GM03348 (cell line): ENCODE measurements at places on chromosomes 12 and 14.

GRCh38 chr12:92468358-92469020, 234.3 kb upstream of the PLEKHG7 start:
- DNase-seq: no peak

- no peak for DNase-seq
Observed at GRCh38 chr12:75977590-75977951, 54.0 kb downstream of the PHLDA1 start.

- peak; percentile 31 for DNase-seq
Observed at GRCh38 chr12:19757317-19757877, 318.1 kb downstream of the AEBP2 start.

DNA sequence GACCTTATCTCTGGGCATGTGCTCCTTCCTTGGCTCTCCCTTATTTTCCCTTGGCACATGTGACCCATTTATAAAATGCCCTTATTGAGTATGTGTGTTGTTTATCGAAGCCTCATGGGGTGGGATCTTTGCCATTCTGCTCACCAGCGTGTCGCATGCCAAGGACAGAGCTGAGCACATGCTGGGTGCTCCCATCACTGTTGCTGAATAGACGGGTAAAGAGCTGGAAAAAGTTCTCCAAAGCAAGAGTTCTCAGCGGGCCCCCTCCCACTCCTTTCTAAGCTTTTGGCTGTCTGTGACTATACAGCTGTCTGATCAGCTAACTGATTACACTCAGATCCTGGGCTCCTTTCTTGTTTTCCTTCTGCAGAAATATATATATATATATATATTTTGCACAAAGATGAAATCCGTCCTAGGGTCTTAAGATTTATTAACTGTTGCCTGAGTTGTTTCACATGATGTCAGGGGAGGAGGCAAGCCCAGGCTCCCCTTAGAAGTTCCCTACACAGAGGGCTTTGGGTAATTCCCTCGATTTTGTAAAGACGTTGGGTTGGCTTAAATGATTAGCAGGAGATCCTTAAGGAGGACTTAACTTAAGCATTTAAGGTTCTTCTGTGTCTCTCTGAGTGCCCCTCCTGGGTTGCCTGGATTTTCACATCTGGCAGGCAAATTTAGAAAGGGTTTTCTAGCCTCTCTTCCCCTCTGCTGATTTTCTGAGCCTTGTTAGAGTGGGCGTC, 71.6 kb downstream of the TMEM132C start:
- no peak for DNase-seq

GRCh38 chr14:45976001-45976400, 675.6 kb downstream of the RPL10L start:
- no peak for DNase-seq

DNA sequence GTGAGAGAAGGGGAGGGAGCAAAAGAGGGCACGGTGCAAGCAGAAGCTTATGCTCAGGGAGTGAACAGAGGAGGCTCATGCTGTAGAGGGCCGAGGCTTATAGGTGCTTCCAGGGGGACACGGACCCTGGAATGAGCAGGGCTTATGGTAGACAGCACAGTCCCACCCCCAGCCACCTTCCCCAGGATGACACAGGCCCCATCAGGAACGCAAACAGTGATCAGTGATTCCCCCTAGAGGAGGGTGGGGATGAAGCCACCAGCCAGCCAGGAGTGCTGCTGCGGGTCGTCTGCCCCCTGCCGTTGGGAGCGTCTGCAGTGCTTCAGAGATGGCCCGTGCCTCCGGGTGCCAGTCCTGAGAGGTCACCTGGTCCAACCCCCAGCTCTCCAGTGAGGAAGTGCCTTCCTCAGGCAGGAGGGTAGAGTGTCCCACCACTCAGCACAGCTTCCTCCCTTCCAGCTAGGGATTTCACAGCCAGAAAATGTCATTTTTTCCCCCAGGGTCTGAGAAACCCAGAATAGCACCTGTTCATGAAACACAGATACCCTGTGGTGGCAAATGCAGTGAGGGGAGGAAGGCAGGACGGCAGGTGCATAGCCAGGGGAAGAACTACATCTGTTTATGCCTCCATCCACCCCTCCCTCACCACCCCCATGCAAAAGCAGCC, 60.7 kb downstream of the SLC6A12 start:
- DNase-seq: peak; percentile 67

DNA sequence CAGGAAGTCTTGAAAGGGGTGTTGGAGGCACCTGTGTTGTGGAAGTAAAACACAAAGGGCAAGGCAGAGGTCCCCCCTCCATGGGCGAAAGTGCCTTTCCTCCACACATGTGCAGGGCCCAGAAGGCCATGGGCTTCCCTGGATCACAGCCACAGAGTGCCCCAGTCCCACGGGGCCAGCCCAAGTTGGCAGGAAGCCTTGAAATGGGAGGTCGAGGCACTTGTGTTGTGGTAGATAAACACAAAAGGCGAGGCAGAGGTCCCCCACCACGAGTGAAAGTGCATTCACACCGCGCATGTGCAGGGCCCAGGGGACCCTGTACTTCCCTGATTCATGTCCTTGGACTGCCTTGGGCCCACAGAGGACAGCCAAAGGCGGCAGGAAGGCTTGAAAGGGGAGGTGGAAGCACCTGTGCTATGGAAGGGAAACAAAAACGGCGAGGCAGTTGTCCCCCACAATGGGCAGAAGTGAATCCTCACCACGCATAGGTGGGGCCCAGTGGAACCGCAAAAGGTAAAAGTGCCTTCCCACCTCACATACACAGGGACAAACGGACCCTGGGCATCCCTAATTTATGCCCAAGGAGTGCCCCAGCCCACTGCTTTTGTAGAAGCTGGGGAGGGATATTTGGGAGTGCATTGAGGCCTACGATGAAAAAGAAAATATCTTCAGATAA, 585.4 kb downstream of the ALG10 start:
- peak; percentile 1 for DNase-seq

DNA sequence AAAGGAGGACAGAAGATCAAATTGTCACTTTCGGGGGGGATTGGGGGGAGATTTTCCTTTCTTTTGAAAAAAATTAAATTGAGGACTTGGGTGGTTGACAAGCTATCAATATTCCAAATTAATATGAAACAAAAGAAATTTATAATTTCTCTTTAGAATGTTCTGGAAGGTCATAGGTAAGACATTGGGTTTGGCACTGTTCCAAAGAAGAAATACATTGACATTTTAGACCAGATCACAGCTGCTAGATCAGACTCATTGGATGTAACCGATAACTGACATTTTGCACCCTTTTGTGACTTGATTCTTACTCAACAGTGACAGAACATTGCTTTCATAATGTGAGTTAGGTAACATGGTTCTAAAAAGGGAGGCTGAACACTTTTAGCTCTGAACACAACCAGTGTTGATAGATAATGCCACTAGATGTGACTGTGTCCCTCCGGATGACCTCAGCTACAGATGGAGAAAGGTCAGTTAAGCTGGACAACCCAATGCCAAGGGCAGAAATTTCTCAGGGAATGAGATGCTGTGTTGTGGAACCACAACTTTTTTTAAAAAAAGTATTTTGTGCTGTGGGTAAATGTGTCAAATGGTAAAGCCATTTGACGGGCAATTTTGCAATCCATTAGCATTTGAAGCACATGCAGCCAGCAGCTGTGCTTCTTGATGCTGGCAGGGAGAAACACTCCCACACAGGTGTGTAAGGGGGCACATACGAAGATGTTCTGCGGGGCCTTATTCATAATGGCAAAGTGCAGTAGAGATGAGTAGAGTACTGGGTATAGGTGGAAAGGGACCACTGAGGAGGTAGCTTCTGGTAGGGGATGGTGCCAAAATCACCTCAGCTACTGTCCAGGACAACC, 62.9 kb downstream of the RFX4 start:
- DNase-seq: no peak

GRCh38 chr12:94793191-94793595, 142.8 kb upstream of the TMCC3 start:
- DNase-seq: no peak

- no peak for DNase-seq
Observed at GRCh38 chr14:99420711-99421110, 59.9 kb downstream of the SETD3 start.

DNA sequence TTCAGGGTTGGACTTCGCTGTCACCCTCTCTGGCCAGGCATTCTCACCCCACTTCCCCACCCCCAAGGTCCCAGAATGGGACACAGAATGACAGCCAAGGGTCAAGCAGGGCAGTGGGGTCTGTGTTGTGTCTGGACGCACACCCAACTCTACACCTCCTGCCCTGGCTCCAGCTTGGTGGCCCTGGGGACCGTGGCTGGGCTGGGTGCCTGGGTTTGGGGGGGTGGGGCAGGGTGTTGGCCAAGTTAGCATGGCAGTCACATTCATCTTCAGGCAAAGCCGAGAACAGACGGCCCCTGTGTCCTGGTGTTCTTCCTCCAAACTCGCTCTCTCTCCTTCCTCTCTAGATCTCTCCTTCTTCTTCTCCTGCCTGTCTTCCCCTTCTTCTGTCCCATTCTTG, 5.6 kb downstream of the LRP1 start:
- no peak for DNase-seq

- no peak for DNase-seq
Observed at GRCh38 chr14:104697317-104697703, 7.9 kb downstream of the INF2 start.

DNA sequence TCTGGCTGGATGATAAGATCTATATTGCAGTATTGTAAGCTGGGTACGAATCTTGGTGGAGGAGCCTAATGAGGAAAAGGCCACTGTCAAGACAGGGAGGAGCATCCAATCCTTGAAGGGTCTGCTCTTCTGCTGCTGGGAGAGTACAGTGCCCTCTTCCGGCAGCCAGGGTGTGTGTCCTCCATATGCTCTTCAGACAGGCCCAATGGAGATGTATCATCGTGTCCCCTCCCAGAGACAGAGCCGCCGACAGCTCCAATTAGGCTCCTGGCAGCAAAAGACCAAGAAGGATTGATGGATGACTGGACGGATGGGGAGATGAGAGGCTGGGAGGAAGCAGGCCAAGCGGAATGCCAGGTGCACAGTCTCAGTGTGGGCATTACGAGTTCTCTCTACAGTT, 51.6 kb upstream of the PIWIL1 start:
- no peak for DNase-seq

DNA sequence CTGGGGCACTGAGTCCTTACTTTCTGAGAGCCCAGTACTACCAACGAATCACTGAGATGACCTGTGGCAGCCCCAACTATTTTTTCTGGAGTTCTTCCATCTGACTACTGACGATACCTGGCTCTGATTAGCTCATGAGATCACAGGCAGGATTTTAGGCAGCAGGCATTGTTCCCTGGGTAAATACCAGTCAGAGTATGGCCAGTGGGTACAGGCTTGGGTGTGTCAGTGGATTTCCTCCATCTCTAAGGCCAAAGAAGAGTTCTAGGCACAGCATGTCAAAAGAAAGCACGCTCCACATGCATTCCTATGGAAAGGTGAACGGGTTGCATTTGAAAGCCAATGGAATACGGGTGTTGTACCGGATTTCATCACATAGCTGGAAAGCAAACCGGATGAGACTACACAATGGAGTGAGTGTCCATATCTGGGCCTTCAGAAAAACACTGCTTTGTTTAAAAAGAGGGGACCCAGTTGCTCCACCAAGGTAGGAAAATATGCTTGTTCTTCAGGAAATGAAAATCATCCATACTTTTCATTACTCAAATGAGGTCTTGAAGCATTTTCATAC, 55.0 kb downstream of the PAX9 start:
- DNase-seq: no peak

GRCh38 chr14:68271913-68272391, 452.4 kb downstream of the RAD51B start:
- DNase-seq: no peak

DNA sequence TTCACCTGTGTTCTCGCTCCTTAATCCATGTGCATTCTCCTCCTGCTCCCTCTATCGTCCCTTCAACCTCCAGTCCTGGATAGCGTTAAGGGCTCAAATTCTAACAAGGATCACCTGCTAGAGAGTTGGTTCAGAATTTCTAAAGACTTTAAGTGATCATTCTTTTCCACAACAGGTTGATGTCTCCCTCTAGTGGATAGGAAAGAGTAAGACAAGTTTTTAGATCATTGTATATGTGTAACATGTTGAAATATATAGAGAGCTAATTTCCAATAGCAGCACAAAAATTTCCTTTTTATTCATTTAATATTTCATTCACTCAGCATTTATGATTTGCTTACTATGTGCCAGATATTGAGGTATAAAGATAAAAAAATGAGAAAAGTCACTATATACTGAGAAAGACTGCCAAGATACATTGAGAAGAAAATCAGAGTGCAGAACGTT, 9.3 kb upstream of the ESR2 start:
- DNase-seq: peak; percentile 80

DNA sequence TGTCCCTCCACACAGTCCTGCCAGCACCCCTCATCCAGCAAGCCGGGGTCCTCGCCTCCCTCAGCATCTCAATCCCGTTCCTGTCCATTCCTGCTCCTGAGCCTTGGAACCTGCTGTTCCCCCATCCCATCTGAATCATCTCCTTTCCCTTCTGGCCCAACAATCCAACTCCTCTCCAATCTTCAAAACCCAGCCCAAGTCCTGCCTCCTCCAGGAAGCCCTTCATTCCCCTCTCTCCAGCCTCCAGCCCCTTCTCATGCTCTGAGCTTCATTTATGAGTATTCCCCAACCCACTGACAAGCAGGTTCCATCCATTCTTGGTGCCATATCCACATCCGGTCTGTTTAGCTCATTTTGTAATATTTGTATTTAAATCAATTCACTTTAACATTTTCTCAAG, 128.1 kb downstream of the RIMBP2 start:
- DNase-seq: no peak

- no peak for DNase-seq
Observed at GRCh38 chr14:71734076-71734475, 198.2 kb upstream of the RGS6 start.

DNA sequence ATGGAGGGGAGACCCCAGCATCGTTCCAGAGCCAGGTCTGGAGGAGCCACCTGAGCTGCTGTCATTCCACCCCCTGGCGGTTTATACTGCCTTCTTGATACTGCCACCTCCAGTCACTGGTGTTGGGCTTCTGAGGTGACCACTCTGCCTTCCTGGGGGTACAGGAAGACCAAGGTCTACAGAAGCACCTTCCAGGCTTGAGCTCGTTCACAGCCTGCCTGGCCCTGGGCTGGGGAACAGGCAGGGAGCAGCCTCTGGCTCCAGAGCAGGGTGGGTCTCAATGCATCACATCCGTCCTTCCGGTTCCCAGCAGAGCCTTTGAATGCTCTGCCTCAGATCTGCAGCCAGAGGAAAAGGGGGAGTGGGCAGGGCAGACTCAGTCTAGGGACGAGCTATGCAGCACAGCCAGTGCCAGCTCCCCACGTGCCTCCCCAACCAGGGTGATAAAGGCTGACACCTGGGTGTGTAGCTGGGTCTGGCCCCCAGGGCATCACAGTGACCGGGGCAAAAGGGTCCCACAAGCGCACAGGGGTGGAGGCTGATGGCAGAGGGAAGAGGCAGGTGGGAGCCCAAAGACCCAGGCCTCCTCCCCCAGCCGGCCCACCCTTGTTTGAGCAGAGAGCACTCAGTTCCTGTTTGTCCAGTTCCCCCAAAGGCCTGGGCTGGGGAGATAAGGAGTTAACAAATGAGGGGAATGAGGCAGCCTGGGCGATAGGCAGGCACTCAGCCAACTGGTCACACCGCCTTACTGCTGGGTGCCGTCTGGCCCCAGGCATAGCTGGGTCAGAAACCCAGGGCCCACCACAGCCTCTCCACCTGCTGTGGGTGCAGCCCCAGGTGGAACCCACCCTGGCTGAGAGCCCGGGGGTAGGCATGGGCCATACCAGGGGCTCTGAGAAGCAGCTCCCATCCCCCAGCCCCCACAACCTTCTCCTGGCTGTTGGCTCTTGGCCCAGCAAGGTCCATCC, 17.1 kb downstream of the DEGS2 start:
- DNase-seq: no peak

GRCh38 chr12:12922191-12922616, 29.8 kb downstream of the GPRC5D start:
- DNase-seq: peak; percentile 44
